Renal pelvis (tissue), 12 donors: ENCODE measurements at places on chromosomes 12 and 14. TPM values are rescaled to one million over a fixed set of nuclear protein-coding genes. Genes with fewer than 3 reads are reported as not detected.

The SERPINA9 gene
- not detected for polyA plus RNA-seq

The KRT7 gene
- 64.3 TPM for polyA plus RNA-seq

The CCDC85C gene
- 28.9 TPM for polyA plus RNA-seq

The NTS gene
- 5.6 TPM for polyA plus RNA-seq

The FSCB gene
- not detected for polyA plus RNA-seq

The RIPK3 gene
- polyA plus RNA-seq, result 4.1 TPM

The PRIMA1 gene
- polyA plus RNA-seq, result 1.4 TPM

The PCED1B gene
- polyA plus RNA-seq, result 6.3 TPM
